ENCODE measurements at places on chromosomes 16 and 17.

GRCh38 chr16:23966597-23967394, 131.0 kb downstream of the PRKCB start:
- H3K27ac ChIP-seq = no peak overlapping the region
- DNase-seq = no peak
- H3K27me3 ChIP-seq = no peaks in the 10 kb centered on the region
- no peaks in the 10 kb centered on the region for H3K4me1 ChIP-seq

- H3K36me3 ChIP-seq = peaks cover 8% of the 10 kb centered on the region
- peaks cover 17% of the 10 kb centered on the region for H3K4me1 ChIP-seq
Measured at GRCh38 chr16:1960665-1961630, 1.6 kb downstream of the NDUFB10 start.

- DNase-seq = no peak
- H3K27me3 ChIP-seq = no peaks in the 10 kb centered on the region
- no peak within 1 kb of the TSS for H3K27ac ChIP-seq
- H3K4me3 ChIP-seq = no peak within 1 kb of the TSS
Measured at GRCh38 chr17:52158450-52159042, at the start of gene CA10. Gene CA10 (minus strand): TSS chr17:52158714.

DNA sequence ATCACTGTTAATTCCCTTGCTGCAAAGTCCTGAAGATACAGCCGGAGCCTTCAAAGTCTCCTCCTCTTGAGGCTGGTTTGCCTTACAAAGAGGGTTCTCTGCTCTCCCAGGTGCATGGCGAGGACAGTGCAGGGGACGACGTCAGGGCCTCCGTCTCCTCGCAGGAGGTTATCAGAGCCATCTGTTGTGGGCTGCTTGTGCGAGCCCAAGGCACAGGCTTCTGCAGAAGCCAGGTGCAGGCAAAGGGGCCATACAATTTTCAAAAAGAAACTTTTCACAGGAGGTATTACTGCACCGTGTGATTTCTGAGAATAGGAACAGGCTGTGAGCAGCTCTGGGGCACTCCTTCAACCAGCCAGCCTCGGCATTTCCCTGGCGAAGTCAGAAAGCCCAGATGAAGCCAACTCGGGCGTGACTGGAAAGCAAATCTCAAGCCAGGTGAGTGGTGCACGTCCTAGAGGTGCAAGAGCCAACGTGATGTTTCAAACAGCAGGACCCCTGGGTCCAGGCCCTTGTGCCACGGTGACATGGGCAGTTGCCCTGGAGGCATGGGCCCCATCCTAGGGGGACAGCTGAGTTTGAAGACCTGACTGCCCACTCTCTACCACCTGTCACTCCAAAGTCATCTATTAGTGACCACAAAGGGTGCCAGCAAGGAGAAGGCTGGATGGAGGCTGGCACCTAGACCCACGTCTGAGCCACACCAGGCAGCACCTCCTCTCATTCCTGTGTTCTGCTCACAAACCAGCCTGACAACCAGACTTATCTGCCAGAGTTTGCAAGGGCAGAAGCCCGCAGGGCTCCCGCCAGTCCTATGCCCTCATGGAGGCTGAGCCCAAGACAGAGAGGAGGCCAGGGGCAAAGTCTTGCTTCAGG, 68.6 kb downstream of the SMPD3 start:
- H3K36me3 ChIP-seq = no peaks in the 10 kb centered on the region
- no peak overlapping the region for H3K4me3 ChIP-seq
- no peak overlapping the region for H3K27ac ChIP-seq
- no peaks in the 10 kb centered on the region for H3K27me3 ChIP-seq

- peak overlapping the region; percentile 60 for H3K27ac ChIP-seq
- no peak for DNase-seq
- peaks cover 1% of the 10 kb centered on the region for H3K36me3 ChIP-seq
- no peaks in the 10 kb centered on the region for H3K27me3 ChIP-seq
- H3K4me1 ChIP-seq = peaks cover 18% of the 10 kb centered on the region
Measured at GRCh38 chr17:38743556-38744171, 4.5 kb downstream of the PCGF2 start.

DNA sequence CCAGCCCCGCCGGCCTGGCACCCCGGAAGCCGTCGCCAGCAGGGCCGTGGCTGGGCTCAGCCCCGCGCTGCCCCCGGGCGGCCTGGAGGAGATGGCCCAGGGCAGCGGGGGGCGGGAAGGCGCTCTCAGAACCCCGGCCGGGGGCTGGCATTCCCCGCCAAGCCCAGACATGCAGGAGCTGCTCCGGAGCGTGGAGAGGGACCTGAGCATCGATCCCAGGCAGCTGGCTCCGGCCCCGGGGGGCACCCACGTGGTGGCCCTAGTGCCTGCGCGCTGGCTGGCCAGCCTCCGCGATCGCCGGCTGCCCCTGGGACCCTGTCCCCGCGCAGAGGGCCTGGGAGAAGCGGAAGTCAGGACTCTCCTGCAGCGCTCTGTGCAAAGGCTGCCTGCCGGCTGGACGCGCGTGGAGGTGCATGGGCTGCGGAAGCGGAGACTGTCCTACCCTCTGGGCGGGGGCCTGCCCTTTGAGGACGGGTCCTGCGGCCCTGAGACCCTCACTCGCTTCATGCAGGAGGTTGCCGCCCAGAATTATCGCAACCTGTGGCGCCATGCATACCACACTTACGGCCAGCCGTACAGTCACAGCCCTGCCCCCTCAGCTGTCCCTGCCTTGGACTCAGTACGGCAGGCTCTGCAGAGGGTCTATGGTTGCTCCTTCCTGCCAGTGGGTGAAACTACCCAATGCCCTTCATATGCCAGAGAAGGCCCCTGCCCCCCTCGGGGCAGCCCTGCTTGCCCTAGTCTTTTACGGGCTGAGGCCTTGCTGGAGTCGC, 551 bp downstream of the WDR81 start:
- peaks cover 2% of the 10 kb centered on the region for H3K36me3 ChIP-seq
- H3K4me1 ChIP-seq = peaks cover 7% of the 10 kb centered on the region
- no peak overlapping the region for H3K27ac ChIP-seq
- peak overlapping the region; percentile 61 for H3K4me3 ChIP-seq
- DNase-seq = no peak

DNA sequence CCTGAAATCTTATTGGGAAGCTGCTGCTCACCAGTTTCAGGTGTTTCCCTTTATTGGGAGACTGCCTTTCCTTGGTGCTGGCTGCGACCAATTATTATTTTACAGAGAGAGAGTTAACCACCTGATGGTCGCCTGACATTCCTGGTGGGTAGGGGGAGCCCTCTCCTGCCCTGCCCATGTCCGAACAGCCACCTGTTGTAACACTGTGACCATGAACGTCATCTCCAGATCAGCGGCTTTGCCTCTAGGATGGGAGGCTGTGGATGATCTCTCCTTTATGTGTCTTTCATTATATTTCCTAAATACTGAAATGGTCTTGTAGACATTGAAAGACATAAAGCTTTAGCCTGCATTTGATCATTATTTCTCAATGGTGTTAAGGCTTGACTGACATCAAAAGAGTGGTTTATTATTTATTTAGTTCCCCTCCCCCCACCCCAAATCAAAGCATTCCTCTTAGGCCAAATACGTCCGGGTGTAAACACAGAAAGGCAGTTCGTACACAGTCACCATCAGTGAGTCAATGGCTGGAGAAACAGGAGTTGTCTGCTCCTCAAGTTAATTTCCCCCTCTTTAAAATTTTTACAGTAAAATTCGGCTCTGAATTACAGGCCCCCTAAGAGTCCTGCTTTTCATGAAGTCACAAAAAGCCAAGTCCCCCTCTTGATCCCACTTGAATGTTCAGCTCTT, 57.8 kb upstream of the CACNG5 start:
- no peak overlapping the region for H3K4me3 ChIP-seq
- no peak for DNase-seq
- H3K4me1 ChIP-seq = peaks cover 6% of the 10 kb centered on the region
- no peak overlapping the region for H3K27ac ChIP-seq
